ENCODE measurements at places on chromosomes 4 and X. TPM values are rescaled to one million over a fixed set of nuclear protein-coding genes. Genes with fewer than 3 reads are reported as not detected.
A peak's percentile ranks its signal among the peaks of the same experiment; 100 is the strongest.

PLP1 gene
- total RNA-seq: not detected

PNCK gene
- total RNA-seq: 1.6 TPM

HAND2 gene
- total RNA-seq: not detected

ADGRG2 gene
- not detected for total RNA-seq

WNK3 gene
- total RNA-seq: 1.3 TPM

DNA sequence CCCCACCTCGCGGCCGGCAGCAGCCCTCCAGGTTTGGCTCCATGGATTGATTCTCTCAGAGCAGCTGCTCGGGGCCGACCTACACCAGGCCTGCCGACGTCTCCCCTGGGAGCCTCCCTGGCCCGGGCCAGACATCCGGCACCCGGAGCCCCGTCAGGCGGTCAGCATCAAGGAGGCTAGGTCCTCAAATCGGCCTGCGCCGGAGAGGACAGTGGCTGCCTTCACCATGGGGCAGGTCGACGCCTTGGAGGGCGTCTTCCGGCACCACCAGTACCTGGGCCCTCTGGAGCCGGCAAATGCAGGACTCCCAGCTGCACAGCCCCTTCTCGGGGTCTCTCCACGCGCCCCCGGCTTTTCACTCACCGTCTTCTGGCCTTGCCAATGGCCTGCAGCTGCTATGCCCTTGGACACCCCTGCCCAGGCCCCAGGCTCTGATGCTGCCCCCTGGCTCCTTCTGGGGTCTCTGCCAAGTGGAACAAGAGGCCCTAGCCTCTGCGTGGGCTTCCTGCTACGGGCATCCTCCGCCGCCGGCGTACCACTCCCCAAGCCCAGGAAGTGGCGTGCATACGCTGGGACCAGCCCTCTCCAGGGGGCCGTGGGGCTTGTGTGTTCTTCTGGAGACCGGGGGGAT, 341.8 kb downstream of the MAGEB5 start:
- no peak for ATAC-seq

- no peak for ATAC-seq
Measured at GRCh38 chr4:88759039-88759894, 61.6 kb upstream of the NAP1L5 start.

- ATAC-seq: no peak
Measured at GRCh38 chr4:174207367-174207766, 76.1 kb downstream of the FBXO8 start.

DNA sequence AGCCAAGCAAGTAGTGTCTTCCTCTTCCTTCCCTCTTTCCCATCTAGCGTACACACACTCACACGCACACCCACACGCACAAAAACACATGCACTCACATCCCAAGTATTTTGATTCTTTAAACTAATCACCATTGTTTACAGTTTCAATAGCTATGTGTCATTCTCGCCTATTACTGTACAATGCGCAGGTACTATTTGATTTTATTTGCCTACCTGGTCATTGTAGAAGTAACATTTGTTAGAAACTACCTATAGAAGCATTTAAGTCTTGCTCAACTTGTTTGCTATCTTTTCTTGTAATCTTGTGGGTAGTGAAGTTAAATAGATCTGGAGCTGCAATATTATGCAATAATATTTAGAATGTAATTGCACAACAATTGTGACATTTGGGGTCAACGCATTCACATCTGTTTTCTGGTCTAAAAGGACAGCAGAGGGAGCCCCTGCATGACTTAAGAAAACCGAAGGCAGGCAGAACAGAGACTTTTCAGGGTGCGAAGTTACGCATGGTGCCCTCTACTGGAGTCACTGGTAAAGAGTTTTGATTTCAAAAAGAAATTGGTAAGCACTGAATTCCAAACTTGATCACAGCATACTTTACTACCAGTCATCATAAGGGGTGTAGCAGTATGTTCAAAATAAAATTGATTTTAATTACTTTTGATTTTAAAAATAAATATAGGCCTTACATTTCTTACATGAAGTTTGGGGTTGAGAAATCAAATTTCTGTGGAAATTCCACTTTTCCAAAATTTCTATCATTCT, 503.3 kb upstream of the FAM241A start:
- ATAC-seq: no peak

DNA sequence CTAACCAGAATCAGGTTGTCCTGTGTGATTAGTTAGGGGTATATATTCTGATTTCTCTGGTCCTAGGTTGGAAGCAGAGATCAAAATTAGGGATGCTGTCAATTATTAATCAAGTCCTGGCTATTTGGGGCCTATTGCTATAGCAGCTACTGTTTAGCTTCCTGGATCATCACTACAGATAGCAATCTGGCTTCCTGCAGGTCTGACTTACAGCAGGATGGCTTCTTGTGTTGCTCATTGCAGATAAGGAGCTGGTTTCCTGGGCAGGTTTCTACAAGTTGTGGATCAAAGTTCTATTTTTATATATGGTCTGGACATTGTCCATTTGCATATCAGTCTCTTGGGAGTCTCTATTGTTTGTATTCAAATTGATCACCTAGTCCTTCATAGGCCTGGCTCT, 57.7 kb upstream of the C4orf54 start:
- ATAC-seq: no peak

- ATAC-seq: no peak
Measured at GRCh38 chrX:108557580-108557979, 117.9 kb downstream of the COL4A5 start.

GRCh38 chr4:30617836-30618235, 102.3 kb upstream of the PCDH7 start:
- no peak for ATAC-seq

DNA sequence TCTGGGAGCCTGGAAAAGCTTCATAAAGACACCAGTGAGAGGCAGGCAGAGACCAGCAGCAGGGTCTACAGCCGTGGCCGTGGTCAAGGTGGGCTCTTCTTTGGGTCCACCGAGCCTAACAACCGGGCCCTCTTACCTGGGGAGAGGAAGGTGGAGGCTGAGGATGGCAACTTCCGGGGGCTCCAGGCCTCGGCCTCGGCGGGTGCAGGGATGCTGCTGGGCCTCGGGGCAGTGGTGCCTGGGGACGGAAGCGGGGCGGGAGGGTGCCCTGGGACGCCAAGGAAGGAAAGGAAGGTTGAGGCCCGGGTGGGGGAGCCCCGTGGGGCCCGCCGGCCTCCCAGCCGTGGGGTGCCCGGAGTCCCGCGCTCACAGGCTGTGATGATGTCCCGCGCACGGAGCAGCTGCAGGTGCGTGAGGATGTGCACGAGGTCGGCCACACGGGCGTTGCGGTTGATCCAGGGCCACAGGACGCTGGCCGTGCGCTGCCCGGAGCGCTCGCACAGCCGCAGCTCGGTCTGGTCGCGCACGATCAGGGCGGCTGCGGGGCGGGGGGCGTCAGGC, 561 bp downstream of the IRAK1 start:
- peak; percentile 16 for ATAC-seq
